Femur (tissue), 1 donor: ENCODE measurements at places on chromosomes 1 and 21.

- no peak for DNase-seq
Observed at GRCh38 chr21:44090325-44090724, 16.9 kb upstream of the PWP2 start.

GRCh38 chr1:207851696-207852095 is 59.2 kb downstream of the CD34 start:
- DNase-seq: no peak

- DNase-seq: no peak
Observed at GRCh38 chr1:94553323-94553730, 11.8 kb upstream of the F3 start.

DNA sequence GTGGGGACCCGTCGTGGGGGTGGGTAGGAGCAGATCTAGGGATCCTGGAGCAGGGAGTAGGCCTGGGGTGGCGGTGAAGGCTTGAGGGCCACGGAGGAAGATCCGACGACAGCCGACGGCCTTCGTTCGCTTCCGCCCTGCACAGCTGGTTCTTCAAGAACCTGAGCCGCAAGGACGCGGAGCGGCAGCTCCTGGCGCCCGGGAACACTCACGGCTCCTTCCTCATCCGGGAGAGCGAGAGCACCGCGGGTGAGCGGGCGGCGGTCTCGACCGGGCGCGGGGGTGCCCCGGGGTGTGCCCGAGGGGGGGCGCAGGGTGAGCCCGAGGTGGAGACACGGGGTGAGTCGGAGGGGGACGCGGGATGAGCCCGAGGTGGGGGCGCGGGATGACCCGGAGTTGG is 16.5 kb upstream of the HDAC1 start:
- no peak for DNase-seq

- DNase-seq: no peak
Observed at GRCh38 chr1:114338191-114338890, 172.7 kb downstream of the TRIM33 start.

GRCh38 chr1:39955547-39956539 is 898 bp downstream of the MFSD2A start:
- no peak for DNase-seq

DNA sequence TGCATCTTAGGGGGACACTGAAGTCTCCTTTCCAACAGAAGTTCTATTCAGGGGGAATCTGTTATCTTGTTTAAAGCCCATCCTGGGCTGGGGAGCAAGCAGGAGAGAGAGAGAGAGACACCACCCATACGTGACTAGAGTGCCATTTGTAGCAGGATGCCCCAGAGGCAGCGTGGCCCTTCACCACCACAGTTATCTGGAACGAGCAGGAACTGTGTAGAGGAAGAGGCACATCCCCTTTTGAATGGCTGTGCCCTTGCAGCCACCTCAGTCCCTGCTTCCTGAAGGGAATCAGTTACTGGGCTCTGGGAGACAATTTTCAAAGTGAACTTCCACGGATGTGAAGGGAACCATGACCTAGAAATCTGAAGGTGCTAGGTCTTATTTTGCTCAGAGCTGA is 19.4 kb upstream of the LAMTOR5 start:
- DNase-seq: no peak

GRCh38 chr1:198465201-198466144 is 75.0 kb downstream of the ATP6V1G3 start:
- DNase-seq: no peak

DNA sequence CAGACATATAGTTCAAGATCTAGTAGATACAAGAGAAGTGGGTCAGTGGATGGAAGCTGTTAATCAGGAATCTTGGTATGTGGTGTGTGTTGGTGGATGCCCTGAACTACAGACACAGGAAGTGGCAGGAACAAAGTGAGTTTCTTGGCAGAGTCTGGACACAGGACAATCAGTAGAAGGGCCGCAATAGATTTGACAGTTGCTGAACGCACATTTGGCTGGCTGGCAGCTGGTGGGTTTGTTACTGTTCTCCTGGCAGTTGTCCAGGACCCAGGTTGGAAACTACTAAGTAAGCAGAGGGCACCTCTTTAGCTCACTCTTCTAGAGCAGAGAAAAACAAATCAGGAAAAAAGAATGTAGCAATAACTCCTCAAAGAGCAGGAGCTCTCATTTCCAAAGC is 13.2 kb downstream of the KRTAP26-1 start:
- DNase-seq: peak; percentile 29

DNA sequence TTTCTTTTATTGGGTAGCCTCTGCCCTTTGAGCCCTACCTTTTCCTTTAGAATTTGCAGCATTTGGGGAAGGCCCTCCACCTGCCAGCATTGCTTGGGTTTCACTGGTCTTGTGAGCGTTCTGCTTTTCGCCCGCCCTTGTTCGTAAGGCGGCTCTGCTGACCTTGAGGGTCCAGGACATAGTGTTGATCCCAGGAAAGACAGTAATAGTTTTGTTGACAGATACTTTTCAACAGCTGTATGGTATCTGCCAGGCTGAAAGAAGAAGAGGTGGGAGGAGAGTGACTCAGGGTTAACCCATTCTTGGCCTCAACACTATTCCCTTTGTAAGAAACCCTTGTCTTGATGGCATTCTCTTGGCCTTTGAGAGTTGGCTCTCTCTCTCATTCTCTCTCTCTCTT is 113.4 kb upstream of the SPAG17 start:
- peak; percentile 28 for DNase-seq

DNA sequence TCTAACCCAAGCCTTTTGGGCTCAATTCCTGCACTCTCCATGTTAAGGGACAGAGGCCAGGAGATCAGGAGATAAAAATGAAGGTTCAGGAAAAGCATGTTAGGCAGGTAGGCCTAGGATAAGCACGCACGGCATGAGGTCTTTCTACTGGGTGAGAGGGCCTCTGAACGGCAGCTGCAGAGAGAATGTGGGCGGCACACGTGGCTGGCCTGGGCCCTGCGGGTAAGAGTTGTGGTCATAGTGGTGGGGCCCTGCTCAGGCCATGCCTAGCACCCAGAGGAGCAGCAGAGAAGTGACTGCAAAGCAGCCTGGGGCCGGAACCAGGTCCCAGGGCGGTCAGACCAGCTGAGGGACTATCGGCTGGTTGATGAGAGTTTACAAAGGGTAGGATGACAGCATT is 7.5 kb upstream of the FOXO6 start:
- peak; percentile 29 for DNase-seq

GRCh38 chr1:202205523-202206190 is 12.1 kb downstream of the LGR6 start:
- DNase-seq: no peak

DNA sequence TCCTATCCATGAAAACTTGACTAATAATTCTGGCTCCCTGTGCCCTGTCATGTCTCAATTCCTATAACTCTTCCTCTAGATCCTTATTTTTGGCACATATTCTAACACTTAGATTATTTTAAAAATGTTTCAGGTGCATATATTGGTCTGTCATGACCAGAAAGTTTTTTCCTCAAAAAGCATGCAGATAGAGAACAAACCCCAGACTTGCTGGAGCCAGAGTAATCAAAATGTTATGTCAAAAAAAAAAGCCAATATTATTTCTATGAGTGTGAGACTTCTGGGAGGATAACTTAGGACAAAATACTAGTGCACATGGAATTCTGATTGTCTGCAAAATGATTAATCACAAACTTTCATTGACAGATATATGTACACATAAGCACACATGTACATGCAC is 135.1 kb upstream of the MROH9 start:
- DNase-seq: no peak

DNA sequence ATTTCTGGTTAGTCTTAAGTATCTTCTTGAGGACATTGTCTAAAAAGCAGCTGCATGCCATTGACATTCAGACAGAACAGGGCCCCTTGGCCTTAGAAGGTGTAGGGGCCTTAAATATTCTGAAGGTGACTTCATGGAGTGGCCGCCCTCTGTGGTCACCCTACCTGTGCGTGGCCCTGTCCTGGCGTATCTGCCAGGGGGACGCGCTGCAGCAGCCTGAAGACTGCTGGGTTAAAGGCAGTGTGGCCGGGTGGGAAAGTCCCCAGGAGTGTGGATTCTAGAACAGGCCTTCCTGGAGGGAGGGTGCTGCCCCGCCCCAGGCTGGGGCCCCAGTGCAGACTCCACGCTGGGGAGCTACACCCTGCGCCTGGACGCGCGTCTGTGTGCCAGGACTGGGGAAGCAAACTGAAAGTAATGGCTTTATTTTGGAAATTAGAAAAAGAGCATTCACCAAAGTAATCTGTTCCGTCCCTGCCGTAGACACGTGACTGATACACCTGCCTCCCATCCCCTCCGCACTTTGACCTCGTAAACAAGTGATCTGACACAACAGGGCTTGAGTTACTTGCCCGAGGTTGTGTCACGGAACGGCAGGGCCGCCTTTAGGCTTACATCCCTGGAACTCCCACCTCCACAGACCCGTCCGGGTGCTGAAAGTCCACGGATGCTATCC is 1.8 kb downstream of the AGPAT3 start:
- DNase-seq: no peak

DNA sequence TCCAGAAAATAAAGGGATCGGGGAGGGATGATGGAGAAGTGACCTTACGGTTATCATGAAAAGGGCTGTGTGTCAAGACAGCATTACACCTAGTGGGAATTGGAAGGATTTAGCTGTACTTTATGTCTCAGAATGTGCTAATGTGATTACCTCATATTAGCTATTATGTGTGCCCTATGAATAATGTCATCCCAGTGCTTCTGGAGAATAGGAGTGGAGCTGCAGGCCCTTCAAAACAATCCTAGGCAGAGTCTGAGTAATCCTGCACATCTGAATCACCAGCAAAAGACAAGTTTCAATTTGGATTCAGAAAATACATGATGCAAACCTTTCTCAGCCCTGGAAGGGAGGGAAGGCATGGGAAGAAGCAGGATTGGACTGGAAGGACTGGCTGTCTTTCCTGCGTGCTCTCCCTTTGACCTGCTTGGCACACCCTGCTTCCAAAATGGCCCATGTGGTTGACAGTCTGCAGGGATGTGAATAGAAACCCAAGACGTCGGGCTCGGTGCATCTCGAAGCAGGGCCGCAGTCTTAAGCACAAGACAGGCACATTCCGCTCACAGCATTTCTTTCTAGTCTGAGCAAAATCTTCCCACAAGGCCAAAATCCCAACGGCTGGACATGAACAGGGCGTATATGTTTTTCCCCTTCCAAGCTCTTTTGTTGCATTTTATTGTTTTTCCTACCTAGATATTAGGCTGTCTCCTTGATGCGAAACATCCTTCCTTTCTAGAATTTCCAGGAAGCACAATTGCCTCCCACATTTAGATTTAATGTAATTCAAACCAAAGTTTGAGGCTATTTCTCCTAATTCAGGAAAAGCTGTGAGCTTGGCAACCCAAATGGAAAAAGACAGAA is 54.3 kb upstream of the TARBP1 start:
- peak; percentile 88 for DNase-seq

GRCh38 chr1:231183639-231184590 is 22.1 kb downstream of the TRIM67 start:
- no peak for DNase-seq

GRCh38 chr1:217090060-217090911 is 367.1 kb upstream of the ESRRG start:
- peak; percentile 21 for DNase-seq

DNA sequence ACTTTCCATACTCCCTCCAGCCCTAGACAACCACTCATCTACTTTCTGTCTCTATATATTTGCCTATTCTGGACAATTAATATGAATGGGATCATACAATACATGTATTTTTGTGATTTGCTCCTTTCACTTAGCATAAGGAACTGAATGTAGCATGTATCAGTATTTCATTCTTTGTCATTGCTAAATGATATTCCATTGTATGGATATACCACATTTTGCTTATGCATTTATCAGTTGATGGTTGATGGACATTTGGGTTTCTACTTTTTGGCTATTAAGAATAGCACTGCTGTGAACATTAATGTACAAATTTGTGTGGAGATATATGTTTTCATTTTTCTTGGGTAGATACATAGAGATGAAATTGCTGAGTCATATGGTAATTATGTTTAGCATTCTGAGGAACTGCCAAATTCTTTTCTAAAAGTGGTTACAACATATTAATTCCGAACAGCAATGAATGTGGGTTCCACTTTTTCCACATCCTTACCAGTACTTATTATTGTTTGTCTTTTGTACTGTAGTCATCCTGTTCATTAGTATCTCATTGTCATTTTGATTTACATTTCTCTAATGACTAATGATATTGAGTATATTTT is 121.0 kb downstream of the LRRC40 start:
- DNase-seq: no peak

DNA sequence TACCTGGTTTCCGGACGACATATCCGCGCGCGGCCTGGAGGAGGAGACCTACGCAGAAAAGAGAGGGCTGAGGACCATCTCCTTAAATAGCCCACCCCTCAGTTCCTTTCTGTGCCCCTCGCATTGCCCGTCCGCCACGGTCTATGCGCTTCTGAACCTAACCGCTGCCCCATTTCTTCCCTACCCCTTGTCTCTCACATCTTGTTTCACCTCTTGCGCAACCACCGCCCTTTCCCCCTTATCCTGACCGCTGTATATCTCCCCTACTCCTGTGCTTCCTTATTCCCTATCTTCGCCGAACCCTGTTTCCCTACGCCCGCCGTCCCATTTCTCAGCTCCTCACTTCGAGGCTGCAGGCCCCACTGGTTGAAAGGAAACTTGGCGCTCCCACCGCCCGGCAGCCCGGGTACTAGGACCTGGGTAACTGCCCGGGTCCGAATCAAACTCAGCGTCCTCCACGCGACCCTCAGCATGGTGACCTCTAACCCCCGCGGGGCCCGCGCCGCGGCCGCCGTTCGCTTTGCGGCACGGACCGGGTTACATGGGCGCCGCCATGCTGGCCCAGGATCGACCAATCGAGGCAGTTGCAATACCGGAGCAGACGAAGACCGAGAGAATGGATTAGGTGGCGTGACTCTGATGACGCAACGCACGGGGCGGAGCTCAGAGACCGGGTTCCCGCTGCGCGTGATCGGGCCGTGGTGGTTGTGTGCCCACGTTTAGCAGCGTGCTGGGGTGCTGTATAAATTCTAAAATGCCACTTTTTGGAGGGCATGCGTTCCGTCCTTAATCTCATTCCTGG is at the start of gene MRPS15:
Gene MRPS15, minus strand, starts transcription at position 582 of the 802 bp plus-strand sequence. Its CDS starts 109 bp downstream, at position 473.
- peak; percentile 97 for DNase-seq

DNA sequence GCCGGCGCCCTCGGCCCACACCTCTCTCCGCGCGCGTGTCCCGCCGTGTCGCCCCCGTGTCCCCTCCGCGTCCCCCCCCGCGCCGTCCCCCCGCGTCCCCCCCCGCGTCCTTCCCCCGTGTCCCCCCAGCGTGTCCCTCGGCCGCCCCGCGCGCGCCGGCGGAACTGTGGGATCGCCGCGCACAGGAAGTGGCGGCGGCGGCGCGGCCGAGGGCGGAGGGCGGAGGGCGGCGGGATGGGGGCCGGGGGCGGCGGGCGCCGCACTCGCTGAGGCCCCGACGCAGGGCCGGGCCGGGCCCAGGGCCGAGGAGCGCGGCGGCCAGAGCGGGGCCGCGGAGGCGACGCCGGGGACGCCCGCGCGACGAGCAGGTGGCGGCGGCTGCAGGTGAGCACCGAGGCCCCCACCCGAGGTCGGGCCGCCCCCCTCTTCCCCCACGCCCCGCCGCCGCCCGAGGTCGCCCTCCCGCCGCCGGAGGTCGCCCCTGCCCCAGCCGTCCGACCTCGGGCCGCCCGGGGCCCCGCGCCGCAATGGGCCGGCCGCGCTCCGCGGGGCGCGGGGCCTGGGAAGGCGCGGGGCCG is at the start of gene AGPAT3:
Gene AGPAT3, plus strand, starts transcription at position 262 of the 578 bp plus-strand sequence. CDS start 94,459 bp downstream, outside the sequence.
- DNase-seq: no peak
